Hypothalamus (tissue), 51 donors: ENCODE measurements at places on chromosomes 16 and 17.

- no peak for DNase-seq
Observed at GRCh38 chr17:58136669-58137279, 11.4 kb upstream of the OR4D1 start.

DNA sequence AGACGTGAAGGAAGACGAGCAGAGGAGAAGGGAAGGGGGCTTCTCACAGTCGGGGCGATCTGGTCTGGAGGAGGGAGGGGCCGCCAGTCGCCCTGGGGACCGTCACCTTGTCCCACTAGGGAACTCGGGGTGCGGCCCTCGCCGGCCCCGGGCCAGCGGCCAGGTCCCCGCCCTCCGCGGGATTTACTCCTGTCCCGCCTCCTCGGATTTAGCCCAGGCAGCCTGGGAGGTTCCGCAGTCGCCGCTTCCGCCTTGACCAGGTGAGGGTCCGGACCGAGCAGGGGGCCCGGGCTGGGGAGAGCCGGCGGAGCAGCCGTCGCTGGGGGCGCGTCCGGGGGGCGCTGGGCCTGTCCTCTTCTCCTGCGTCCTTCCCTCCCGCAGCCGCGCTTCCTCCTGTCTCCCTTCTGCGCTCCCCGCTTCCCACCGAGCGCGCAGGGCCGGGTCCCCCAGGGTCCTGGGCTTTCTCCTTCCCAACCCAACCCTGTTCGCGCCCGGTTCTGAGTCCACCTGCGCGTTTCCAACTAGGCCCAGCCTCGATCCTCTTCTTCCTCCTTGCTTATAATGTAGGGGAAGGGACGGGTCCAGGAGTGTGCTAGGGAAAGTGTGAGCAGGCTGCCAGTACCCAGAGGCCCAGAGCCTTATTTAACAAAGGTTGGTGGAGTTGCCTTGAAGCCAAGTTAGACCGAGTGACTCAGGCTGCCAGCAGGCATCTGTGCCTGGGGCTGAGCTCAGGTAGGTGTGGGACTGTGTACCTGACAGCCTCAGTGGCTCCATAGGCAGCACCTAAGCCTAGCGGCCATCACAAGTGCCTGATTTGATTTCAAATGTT, at the start of gene TNK1:
TNK1 (plus strand) TSS at position 235 of the 829 bp plus-strand sequence. CDS start 1,838 bp downstream, outside the sequence.
- no peak for DNase-seq

DNA sequence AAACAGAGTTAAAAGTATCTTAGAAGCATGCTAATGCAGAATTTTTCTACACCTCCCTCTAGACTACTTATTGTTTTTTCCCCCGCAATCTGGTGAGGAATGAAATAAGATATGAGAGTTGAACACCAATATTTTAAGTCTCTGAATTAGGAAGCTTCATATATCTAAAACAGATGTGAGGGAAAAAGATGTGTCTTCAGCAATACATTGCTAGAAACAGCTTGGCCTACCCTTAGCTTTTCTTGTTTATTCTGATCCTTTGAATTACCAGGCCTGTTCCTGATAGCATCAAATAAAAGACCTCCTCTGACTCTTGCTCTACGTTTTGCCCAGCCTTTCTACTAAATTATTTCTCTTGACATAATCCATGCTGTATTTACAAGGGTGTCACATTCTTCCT, 221.8 kb downstream of the CDH11 start:
- DNase-seq: no peak

GRCh38 chr17:56897646-56898424, 16.0 kb downstream of the TRIM25 start:
- no peak for DNase-seq

- DNase-seq: no peak
Observed at GRCh38 chr16:56354746-56355145, 70.6 kb downstream of the AMFR start.

DNA sequence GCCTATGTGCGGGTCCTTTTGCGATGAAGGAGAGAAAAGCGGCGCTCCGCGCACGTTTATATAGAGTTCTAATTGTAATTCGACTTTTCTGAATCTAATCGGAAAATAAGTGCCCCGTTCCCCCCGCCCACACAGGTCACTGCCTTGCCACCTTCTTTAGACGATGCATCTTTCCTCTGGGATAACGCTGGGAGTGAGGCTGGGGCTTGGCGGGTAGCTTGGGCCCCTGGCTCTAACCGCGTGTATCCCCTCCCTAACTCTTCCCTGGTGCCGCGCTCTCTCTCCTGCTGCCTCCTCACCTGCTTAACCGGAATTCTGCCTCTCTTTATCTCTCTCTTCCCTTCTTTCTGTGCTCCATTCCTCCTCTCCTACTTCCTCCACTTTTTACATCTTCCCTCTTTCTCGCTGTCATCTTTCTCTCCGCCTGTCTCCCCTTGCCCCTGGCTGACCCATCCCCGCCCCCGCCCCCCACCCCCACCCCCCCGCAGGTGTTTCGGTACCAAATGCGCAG, 2.6 kb downstream of the LHX1 start:
- no peak for DNase-seq

- DNase-seq: no peak
Observed at GRCh38 chr17:39603304-39604016, 4.3 kb downstream of the NEUROD2 start.

DNA sequence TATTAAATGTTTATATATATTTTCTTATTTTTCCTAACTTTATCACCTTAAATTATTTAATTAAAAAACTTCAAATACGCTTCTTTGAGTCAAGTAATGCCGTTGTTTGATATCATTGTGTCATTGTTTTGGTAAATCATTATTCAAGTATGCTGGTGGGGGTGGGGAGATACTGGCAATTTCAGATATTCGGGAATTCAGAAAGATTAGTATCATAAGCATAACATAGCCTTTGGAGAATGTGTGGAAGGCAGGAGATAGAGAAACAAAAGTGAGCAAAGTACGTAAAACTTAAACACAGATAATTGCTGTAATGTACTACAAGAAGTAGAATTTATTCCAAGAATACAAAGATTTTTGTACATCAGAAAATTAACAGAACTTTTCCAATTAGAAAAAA, 49.8 kb downstream of the TANC2 start:
- DNase-seq: no peak

- no peak for DNase-seq
Observed at GRCh38 chr17:4161192-4161966, 18.4 kb downstream of the CYB5D2 start.

DNA sequence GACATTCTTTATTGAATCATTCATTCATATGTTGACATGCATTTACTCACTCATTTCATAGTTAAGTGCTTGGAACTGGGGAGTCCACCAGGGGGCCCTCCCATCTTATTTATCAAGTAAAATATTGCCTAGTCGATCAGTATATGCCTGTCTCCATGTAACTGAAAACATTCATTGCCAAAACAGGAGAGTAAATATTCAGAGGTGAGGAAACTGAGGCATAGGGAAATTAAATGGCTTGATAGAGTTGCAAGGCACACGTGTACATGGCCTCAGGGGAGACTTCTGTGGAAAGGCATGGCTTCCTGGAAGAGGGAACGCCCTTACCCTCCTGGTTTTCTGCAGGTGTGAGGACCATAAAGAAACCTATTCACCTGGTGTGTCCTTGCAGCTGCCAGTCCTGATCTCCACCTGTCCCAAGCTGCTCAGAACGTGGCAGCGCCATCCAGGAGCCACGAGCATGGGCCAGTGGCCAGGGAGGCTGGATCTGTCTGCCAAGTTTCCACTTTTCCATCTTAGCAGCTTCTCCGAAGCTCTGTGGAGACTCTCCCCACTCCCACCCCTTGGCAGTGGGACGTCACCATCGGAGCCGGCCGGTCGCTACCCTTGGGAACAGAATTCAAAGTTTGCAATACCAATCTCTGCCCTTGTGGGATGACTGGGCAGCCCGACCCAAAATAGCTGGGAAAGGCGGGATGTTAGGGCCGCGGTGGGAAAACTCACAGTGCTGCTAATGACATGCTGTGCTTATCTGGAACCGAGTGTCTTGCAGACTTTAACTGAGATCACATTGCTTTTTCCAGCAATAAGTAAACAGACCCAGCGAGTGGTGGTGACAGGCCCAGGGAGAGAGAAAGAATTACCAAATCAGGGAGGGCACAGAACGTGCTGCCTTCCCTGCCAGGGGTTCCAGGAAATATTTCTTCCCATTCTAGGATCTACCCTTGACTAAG, 4.1 kb upstream of the C1QTNF1 start:
- DNase-seq: no peak

- no peak for DNase-seq
Observed at GRCh38 chr17:62852195-62852594, 44.1 kb upstream of the MARCHF10 start.

GRCh38 chr17:80287038-80287437, 26.4 kb downstream of the RNF213 start:
- DNase-seq: no peak

DNA sequence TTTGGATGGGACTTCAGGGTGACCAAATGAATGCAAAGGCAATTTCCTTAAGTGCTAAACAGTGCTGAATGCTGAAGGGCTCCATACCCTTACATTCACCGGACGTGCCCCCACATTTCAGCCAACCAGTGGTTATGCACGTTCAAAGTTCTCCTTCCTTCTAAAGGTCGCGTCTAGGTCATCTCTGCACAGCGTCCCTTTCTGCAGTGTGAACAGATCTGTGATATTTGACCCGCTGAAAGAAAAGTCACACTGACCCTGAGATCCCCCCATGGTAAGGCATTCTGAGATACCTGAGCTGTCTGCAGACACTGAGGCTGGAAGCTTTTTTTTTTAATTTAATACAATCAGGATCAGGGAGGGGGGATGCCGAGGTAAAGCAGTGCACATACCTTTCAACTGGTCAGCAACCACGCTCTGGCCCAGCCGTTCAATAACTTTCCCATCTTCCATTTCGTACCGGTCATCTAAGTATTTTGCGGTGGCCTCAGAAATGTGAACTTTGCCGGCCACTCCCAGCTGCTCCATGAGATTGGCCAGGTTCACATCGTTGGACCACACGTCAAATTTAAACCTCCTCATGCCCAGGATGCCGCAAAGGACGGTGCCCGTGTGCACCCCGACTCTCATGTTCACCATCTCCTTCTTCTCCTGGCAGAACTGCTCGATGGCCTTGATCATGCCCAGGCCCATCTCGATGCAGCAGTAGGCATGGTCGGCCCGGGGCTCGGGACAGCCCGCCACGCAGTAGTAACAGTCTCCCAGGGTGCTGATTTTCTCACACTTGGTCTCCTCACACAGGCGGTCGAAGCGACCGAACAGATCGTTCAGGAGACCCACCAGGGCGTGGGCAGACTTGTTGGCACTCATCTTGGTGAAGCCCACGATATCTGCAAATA, 2.6 kb downstream of the ADCY9 start:
- DNase-seq: no peak

DNA sequence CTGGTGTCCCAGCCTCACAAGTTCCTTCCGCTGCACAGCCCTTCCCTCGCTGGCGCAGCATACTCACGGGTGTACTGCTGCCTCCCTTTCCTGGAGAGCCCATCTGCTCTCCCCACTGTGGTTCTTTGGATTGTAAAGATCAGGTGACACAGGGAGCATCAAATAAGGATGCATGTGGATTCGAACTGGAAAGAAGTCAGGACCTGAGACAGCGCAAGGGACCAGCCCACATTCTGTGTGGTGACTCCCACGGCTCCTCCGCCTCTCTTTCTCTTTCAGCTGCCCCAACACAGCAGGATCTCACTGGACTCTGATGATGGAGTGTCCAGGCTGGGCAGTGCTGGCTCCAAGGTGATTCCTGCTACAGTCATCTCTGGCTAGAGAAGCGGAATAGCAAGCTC, 8.1 kb downstream of the LDAF1 start:
- DNase-seq: no peak

DNA sequence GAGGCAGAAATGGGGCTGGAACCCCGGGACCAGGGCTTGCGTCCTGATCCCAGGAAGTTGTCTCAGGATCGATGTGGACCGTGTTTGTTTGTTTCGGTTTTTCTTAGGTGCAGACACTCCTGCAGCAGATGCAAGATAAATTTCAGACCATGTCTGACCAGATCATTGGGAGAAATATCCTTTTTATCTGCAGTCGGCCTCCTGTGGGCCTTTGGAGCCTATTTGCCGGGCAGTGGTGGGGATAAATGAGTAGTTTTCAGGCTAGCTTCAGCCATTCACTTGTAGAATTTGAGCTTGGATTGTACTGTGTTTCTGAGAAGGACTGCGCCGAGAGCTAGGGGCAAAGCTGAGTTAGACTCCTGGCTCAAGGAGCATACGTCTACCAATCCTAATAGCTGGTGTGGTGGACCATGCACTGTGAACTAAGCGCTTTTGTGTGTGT, 816 bp downstream of the HSBP1 start:
- no peak for DNase-seq

DNA sequence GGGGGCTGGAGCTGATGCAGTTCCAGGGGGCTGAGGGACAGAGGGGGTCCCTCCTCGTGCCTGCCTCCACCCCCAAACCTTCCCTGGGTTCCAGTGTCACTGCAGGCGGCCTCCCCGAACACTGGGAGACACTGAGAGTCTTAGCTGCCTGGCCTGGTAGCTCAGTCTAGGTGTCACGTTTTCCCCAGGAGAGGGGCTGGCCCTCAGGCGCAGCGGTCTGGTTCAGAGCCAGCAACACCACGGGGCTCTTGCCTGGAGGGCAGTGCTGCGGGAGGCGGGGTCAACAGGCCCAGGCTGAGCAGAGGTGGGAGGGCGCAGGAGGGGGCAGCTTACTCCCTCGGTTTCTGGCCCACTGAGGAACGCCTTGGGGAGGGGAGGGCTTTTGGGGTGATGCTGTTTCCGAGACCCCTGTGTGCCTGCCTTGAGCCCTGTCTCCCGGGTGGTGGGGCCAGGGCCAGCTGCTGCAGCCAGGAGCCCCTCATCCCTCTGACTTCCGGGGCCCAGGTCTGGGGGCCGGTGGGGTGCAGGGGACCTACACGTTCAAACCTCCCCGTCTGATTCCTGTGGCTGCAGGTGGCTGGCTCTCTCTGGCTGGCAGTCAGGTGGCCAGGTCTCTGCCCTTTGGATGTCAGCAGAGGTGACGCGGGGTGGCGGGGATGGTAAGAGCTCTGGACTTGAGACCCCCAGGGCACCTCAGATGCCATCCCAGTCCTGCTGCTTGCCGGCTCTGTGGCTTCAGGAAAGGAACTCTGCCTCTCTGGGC, 89.3 kb upstream of the GSE1 start:
- DNase-seq: no peak

DNA sequence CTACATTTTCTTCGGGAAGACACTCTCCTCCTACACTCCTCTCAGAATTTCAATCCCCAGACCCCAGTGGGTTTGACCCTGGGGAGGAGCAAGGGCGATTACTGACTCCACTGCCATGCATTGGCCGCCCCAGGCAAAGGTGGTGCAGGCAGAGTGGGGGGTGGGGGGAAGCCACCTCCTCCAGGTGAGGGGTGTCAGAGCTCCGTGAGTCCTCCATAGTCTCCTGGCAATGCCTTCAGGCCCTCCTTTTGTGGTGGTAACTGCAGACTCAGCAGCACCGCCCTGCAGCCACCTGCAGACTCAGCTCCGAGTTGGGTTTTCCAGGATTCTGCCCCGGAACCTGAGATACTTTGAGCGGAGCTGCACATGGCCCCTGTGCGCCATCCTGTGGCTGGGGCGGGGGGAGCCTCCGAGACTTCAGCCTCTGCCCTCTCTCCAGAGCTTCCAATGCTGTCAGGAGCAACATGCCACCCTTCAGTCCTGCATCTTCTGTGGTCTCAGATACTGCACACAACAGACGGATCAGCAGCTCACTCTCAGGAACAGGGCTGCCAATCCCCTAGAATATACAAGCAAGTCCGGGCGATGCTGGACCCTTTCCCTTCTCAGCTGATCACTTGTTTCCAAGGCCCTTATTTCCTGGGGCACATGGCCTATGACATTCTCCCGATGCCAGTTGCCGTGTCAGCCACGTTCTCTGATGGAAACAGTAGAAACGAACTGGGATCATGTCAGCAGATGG, 2.4 kb upstream of the SLC47A2 start:
- no peak for DNase-seq
